ENCODE measurements at places on chromosomes 3 and 15.

- DNase-seq = no peak
Observed at GRCh38 chr15:86021281-86022264, 58.1 kb upstream of the AGBL1 start.

DNA sequence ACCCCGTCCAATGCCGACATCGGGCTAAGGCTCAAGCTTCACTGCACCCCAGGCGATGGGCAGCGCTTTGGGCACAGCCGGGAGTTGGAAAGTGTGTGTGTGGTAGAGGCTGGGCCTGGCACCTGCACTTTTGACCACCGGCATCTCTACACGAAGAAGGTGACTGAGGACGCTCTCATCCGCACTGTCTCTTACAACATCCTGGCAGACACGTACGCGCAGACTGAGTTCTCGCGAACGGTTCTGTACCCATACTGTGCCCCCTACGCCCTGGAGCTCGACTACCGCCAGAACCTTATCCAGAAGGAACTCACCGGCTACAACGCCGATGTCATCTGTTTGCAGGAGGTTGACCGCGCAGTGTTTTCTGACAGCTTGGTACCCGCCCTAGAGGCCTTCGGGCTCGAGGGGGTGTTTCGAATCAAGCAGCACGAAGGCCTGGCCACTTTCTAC is 1.0 kb downstream of the PDE12 start:
- DNase-seq = no peak

GRCh38 chr3:127580327-127581060 is 10.0 kb downstream of the TPRA1 start:
- DNase-seq = no peak

DNA sequence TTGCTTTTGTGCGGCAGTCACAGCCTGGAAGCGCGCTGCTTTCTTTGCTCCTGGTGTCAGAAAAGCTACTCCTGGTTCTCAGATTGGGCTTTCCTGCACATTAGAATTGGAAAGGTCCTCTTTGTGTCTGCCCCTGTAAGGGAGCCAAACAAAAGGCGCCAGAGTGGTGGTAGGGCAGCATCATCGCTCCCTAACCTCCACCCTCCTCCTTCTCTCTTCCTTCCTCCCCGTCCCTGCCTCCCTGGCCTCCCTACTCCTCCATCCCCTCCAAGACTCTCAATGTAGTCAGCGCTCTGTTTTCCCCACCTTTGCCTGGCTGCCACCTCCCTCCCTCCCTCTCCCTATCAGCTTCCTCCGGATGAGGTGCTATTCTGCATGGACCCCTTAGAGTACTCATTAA is 65.3 kb downstream of the SH3GL3 start:
- no peak for DNase-seq

GRCh38 chr3:128906031-128906803 is 26.8 kb downstream of the ACAD9 start:
- no peak for DNase-seq

- DNase-seq = no peak
Observed at GRCh38 chr15:19943515-19943914, 598.1 kb downstream of the GOLGA6L6 start.

DNA sequence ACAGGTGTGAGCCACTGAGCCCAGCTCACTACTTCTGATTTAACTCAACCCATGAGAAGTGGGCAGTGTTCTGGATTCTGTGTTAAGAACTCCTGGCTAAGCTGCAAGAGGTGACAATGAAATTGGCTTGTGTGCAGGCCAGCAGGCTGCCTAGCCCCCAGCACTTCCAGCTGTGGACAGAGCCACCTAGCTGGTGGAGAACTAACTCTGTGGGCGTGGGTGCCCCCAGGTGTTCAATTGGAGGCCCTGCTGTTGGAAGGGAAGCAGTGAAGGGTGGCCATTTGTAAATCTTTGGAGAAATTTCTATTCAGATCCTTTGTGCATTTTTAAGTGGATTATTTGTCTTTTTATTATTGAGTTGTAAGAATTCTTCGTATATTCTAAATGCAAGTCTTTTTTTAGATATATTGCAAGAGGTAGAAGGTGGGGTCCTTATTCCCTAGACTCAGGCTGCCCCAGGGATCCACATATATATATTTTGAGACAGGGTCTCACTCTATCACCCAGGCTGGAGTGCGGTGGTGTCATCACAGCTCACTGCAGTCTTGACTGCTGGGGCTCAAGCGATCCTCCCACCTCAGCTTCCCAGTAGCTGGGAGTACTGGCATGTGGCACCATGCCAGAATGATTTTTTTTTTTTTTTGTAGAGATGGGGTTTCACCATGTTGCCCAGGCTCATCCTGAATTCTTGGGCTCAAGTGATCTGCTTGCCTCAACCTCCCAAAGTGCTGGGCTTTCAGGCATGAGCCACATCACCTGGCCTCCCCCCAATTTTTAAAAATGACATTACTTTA is 7.2 kb upstream of the SCAMP5 start:
- no peak for DNase-seq

GRCh38 chr3:44074181-44074580 is 167.5 kb upstream of the TOPAZ1 start:
- no peak for DNase-seq

DNA sequence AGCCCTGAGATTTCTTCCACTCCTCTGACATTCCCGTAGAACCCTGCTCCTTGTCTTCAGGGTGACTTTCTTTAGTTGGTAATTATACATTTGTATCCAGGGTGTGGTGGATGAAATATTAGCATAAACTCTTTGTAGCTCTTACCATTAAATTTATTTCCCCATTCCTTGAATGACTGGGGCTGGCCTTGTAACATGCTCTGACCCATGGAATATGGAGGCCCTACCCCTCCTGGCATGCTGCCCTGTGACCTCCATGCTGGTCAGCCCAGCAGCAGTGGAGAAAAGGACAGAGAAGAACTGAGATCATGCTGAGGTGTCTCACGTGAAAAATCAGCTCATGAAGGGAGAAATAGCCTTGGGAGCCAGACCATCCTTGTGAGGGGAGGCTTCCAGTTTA is 96.1 kb upstream of the PROK2 start:
- no peak for DNase-seq

GRCh38 chr3:187689984-187690383 is 12.4 kb downstream of the RTP2 start:
- no peak for DNase-seq

DNA sequence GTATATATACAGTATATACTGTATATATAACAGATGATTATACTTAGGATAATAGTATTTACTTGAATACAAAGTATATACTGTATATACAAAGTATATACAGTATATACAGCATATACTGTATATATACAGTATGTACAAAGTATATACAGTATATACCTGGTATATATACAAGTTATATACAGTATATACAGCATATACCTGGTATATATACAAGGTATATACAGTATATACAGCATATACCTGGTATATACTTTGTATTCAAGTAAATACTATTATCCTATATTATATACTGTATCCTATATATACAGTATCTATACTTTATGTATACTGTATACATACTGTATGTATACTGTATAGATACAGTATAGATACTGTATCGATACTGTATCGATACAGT is 14.6 kb upstream of the CPOX start:
- no peak for DNase-seq

DNA sequence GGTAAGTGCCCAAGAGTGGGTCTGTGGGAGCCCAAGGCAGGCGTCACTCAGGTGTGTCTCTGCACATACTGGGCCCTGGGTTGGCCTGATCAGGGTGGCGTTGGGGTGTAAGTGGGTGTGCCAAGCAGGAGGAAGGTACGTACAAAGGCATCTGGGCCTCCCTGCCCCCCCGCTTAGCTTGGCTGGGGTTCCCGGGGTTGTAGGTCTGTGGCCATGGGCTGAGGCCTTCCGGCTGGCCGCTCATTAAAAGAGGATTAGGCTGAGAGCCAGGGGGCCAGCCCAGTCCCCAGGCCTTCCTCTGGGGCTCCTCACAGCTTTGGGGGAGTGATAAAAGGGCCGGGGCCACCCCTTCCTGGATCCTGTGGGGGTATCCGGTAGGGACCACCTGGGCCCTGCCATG is 13.3 kb downstream of the SEMA3F start:
- no peak for DNase-seq

DNA sequence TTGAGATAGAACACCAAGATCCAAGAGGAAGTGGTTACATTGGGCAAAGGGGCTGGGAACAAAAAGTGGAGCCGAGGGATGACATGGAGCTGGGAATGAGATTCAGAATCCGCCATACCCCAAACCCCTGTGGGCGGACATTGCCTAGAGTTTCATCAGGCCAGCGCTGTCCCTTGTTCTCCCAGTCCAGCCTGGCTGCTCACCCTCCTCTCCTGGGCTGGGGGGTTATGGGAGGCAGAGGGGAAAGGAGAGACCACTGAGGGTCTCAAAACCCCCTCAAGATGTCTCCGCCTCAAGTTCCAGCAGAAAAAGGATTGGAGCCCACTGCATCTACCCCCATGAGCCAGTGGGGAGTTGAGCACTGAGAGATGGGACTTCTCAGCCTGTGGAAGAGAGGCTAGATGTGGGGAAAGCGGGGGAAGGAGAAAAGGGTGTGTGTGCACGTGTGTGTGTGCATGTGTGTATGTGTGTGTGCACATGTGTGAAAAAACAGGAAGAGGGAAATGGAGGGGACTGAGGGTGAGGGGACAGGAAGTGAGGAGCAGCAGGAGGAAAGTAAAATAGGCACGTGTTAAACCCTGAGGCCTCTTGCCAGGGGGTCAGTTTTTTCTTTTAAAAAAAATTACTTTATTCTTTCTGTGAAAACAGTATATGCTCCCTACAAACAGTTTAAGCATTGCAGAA is 14.3 kb downstream of the GRM2 start:
- DNase-seq = no peak

DNA sequence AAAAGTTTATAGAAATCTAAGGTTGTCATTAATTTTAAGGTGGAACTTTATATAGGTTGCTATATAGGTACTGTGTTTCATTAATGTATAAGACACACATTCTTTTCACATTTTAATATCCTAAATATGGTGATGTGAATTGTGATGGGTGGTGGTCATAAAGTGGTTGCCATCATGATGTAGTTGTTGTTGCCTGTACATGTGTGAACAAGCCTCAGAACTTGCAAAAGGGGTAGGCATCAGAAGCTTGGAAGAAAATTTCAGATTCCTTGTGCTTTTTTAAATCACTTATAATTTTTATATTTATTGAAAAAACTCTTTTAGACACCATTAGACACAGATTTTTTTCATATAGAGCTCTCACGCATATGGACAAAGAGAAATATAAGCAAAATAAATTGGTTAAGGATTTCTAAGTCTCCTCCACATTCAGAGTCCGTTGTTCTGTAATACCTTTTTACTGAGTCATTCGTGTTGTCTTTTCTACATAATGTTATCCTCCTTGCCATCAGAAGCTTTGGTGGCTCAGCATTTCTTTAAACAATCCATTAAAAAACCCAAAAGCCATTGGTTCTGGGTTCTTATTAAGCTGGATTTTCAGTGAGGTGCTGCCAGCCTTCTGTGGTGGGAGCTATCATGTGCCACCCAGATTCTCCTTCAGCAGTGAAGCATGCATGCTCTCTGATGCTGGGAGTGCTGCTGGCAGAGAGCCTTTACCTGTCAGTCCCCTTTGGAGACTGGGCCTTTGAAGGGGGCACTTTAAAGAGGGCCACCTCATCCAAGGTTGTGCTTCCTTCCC is 140.4 kb upstream of the GALNT15 start:
- DNase-seq = no peak

DNA sequence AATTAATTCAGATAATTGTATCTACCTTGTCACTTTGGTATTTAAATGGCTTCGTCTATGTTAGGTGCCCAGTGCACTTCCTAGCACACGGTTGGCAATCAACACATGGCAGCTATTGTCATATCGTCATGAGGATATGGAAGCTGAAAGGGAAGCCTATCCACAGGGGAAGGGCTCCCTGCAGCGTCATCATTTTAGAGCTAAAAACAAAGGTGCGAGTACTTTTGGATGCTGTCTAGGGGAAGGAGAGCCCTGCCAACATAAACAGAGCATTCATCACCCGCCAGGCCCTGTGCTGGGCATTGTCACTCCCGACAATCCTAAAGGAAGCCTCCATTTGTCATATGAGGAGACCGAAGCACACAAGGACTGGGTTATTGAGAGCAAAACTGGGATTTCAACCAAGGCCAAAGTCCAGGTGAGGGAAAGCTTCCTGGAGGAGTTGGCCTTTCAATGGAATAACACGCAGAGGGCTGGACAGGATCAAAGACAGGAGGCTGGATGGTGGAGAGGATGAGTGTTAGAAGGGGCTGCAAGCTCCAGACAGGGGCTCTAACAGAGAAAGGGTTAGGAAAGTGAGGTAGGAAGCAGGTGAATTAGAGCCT is 8.0 kb upstream of the PARL start:
- no peak for DNase-seq

GRCh38 chr15:63052961-63053698 is 10.6 kb downstream of the TPM1 start:
- DNase-seq = no peak

GRCh38 chr3:46663591-46664135 is 29.8 kb downstream of the ALS2CL start:
- peak; percentile 31 for DNase-seq

DNA sequence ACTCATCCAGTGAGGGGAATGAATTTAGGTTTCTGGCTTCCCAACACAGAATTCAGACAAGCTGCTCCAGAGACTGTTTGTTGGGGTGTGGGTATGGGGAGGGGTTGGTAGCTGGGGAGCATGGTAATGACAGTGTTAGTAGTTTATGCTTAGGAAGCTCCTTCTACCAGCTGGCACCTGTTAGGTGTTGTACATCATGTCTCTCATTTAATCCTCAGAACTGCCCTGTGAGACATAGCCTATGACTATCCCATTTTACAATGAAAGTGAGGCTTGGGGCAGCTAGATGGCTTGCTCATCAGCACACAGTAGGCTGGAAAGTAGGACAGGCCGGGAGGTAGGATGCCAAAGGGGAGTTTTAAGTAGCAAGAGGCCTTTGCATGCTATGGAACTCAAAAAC is 2.5 kb downstream of the EIF4E3 start:
- no peak for DNase-seq

- no peak for DNase-seq
Observed at GRCh38 chr3:118766306-118766669, 268.4 kb downstream of the IGSF11 start.

DNA sequence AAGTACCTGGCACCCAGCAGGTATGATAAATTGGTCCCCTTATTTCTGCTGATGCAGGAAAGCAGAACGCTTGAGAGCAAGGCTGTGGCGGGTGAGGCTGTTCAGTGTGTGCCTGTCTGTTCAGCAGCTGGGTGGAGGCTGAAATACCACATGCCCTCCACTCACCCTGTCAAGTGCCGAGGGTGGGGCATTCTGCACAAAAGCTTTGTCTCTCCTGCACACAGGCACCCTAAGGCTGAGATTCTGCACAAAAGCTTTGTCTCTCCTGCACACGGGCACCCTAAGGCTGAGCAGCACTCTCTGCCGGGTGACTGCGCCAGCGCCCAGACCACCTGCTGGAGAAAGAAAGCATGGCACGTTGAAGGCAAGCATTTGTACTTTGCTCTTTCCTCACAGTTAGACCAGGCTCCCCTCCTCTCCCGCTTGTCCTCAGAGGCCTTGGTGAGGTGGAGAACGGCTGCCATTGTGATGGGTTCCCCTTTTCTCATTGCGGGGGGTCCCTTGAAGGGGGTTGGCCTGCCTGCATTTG is 97.5 kb downstream of the BDH1 start:
- DNase-seq = no peak

- no peak for DNase-seq
Observed at GRCh38 chr3:9778143-9779074, 8.7 kb upstream of the CAMK1 start.

Measured in left renal pelvis (tissue), 4 donors.